Sciatic nerve (tissue), 2 donors: ENCODE measurements at places on chromosomes 3 and 15. TPM values are rescaled to one million over a fixed set of nuclear protein-coding genes. Genes with fewer than 3 reads are reported as not detected.
A peak's percentile ranks its signal among the peaks of the same experiment; 100 is the strongest.

- DNase-seq = no peak
Observed at GRCh38 chr3:171462224-171462623, 2.0 kb upstream of the TNIK start.

GRCh38 chr3:195063581-195064193 is 207.3 kb downstream of the XXYLT1 start:
- no peak for DNase-seq

GRCh38 chr3:116614795-116615362 is 94.7 kb upstream of the TUSC7 start:
- no peak for DNase-seq

DNA sequence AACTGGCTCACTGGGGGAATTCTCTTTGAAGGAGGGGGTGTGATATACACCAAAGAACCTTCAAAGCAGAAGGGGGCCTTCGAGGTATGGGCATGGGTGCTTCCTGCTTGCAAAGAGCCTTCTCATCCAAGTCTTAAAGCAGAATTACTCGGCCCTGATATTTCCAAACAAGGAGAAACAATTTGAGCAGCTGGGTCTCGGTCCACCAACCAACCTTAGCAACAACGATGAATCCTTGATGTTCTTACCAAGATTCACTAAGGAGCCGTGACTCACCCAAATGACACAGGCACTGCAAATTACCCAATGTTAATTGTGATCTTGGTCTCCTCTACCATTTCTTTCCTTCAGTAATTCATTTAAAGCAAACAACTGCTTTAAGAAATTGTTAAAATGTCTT is 7.7 kb downstream of the HOMER2 start:
- no peak for DNase-seq

DNA sequence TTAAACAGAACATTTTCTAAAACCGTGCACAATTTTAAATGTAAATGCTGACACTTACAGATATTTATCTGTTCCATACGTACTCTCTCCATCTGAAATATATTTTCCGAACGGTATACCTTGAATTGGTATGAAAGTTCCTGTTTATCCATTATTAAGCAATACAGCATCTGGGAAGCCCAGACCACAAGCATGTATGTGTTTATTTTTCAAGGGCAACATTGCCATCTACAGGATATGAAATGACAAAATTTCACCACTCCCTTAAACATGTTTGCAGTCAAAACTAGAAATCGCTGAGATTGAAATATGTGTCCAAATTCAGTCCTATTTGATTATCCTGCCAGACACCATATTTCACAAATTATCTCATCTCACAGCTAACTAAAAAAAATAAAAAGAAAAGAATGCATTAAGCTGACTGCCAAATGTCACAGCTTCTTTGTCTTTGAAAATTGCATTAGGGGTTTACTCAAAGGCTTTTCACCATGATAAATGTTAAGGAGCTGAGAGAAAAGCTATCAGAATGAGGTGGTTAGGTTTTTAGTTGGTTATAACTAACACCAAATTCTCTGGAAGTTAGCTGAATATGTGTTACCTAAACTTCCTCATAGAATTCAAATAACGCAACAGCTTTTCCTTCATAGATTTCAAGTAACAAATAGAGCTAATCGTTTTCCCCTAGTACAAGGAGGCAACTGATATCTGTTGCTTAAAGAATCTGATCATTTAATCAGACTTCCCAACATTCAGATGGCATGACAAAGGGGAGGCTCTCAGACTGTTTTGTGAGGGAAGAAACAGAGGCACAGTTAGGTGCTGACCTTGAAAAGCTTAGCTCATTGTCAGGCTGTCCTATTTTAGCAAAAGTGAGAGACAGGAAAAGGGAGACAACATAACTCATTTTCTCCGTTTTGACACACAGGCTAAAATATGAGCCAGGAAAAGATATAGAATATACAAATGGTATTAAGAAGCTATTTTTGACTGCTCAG is 533.1 kb downstream of the TBL1XR1 start:
- no peak for DNase-seq

- no peak for DNase-seq
Observed at GRCh38 chr3:150588027-150588830, 14.9 kb upstream of the SELENOT start.

DNA sequence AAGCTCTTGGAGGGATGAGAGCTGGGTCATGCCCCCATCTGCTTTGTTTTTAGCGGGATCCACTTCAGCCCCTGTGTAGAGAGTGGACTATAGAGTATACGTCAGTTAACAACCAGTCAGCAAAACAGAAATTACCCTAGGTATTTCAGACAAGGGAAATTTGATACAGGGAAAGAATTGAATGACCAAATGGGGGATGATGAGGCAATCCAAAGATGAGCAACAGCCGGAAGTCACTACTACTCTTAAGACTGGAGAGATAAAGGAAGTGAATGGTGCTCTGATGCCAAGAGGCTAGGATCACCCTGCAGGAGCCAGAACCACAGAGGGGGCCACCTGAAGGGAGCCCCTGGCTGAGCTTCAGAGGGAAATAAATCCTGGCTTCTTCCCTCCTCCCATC is 1.7 kb upstream of the GPR62 start:
- no peak for DNase-seq

DNA sequence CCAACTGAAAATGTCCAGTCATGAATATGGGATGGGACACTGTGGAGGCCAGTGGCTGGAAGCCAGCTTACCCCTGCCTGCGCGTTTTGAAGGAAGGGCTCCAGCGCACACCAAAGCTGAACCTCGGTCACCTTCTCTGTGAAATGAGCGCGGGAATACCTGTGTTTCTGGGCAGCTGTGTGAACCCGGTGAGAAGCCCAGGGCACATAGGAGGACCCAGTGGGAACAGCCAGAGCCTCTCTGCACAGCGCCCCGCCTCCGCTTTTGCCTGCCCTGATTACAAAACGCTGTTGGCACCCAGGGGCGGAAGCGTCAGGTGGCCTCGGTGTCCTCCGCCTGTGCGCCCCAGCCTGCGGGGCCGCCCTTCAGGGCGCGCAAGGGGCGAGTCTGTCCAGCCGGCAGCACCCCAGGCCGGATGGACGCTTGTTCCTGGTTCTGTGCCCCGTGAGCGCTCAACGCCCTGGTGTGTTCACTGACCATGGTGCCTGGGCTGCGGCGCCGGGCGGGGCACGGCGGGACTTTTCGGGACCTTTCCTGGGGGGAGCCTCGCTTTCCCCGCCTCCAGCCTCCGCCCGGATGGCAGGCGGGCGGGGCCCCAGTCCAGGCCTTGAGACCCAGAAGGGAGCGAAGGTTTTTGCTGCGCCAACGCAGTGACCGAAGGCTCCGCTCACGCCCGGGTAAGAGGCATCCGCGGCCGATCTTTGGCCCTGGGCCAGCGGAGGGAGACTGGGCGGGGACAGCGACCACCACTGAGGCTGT is at the start of gene SQOR:
TSS of gene SQOR (plus strand) at position 598 of the 759 bp plus-strand sequence. CDS start 23,895 bp downstream, outside the sequence.
- DNase-seq = peak; percentile 85

DNA sequence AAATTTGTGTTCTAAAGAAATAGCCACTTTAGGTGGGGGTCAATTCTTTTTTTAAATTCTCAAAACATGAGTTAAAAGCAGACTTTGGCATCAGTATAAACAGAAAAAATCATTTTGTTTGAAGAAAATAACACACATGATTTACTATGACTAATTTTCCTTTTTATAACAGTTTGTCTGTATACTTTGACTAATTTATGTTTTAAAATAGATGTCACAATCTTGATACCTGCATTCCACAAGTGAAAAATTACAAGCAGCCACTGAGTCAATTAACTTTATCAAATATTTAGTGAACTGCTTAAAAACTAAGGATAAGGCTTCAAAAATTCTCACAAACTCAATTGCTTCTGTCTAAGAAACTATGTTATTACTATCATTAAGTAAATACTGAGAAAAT is 235.0 kb downstream of the TBC1D5 start:
- DNase-seq = no peak

DNA sequence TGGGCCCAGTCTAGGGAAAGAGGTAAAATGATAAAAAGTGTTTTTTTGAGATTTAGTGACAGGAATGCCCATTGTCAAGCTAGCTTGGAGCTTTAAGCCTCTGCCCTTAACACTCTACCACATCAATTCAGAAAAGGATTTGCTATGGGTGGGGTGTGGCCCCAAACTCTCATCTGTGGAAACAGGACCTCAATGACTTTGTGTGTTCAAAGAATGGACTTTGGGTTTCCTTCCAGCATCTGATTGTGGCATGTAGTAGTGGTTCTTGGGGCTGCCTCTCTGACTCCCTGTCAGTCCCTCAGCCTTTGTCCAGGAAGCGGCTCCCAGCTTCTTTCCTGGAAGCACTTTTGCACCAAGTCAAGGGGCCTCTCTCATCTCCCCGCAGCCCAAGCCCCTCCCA is 56.1 kb downstream of the CCNL1 start:
- no peak for DNase-seq

DNA sequence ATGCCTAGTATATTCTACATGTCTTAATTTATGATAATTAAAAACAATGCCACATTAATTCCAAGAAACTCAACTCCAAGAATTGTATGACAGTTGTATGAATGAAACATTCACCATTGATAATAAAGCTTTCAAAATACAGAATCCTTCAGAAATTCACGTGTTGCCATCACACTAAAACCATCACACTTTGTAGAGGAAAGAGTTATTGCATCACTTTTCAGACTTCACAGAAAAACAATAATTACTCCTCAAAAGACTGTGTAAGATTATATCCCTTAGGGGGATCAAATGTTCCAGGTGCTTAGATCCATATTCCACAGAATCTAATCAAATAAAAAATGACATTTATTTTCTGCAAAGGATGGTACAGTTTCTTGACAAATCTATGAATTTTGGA is 85.0 kb downstream of the OSBPL10 start:
- DNase-seq = no peak

- DNase-seq = no peak
Observed at GRCh38 chr15:26037369-26037768, 174.2 kb upstream of the ATP10A start.

DNA sequence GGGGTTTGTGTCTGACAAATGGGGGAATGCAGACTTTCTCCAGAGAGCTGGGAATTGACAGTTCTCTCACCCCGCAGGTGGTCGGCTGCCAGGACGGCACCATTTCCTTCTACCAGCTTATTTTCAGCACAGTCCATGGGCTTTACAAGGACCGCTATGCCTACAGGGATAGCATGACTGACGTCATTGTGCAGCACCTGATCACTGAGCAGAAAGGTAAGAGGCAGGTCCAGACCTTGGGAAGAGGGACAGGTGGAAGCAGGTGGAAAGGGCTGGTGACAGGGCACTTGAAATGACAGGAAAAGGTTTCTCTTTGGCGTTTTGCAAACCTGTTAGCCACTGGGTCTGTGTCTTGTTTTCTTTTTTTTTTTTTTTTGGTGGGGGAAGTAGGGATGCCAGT is 36.6 kb downstream of the IFT122 start:
- DNase-seq = no peak

- DNase-seq = no peak
Observed at GRCh38 chr3:66989860-66990696, 8.0 kb upstream of the KBTBD8 start.

- DNase-seq = no peak
Observed at GRCh38 chr3:113773381-113773780, 26.5 kb downstream of the ATP6V1A start.

GRCh38 chr3:7744850-7745249 is 756.8 kb upstream of the LMCD1 start:
- DNase-seq = no peak

DNA sequence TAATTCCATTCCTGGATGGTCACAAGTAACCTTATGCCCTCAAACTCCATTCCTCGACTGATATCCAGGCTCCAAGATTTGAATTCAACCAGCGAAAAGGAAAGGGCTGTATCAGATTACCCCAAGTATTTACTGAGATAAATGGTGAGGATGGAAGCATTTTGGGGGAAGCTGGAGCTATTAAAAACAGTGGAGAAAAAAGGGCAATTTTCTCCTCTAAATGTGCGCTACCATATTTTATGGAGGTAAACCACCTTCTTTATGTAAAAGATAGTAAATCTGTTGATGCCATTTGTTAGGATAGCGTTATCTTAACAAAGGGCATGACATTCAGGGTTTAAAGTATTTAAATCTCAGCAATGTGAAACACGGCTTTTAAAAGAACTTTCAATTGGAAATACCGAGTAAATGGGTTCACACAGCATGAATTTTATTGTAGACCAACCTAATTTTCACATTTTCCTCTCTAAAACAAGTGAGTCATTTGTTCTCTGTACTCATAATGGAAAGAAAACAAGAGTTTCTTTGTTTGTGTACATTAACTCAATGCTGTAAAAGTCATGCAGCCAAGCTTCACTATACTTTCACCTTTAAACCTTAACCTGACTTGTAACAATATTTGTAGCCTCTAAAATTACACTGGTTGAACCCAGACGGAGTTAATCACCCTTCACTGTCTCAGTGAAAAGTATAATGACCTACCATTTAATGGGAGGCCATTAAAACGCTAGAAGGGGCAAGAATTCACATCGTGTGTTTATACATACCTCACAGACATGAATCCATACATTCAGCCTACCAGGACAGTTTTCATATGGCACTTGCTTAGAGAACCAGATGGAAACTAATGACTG is 773.4 kb downstream of the ROBO1 start:
- DNase-seq = no peak

- DNase-seq = peak; percentile 61
Observed at GRCh38 chr15:39172380-39173281, 408.2 kb upstream of the THBS1 start.

- DNase-seq = no peak
Observed at GRCh38 chr3:147422601-147423536, 13.7 kb downstream of the ZIC1 start.

DNA sequence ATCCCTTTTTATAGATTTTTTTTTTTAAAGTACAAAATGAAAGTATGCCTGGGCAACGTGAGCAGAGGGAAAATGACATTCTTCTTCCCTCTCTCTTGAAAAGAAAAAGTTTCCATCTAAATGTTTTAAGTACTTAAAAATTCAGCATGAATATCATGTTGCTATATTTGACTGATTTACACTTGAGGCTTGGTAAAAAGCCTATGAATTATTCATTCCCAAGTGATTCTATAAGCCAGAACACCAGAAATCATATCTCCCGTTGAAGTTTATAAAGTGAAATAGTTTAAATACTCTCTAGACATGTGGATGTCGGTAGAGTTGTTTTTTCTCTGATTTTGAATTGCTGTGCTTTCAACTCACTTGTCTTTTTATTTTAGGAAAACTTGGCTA is 276.2 kb upstream of the RARB start:
- DNase-seq = no peak

- no peak for DNase-seq
Observed at GRCh38 chr3:155262295-155262694, 31.2 kb downstream of the STRIT1 start.

DNA sequence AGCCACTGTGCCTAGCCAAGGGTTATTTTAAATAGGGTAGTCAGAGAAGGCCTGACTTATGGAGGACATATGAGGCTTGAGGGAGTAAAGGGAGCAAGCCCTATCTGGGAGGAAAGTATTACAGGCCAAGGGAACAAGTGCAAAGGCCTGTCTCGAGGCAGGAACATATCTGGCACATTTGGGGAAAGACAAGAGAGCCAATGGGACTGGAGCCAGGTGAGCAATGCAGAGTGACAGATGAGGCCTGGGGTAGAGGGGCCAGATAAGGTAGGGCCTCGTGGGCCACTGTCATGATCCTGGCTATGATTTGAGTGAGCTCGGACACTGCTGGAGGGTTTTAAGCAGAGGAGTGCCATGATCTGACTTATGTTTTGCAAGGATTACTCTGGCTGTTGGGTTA is 43.8 kb downstream of the DCP1A start:
- DNase-seq = no peak

Gene ATP2C1
- 76.9 TPM for total RNA-seq

Gene GOLGA8A
- 124 TPM for total RNA-seq

Gene PRR20G
- total RNA-seq = not detected

Gene DOCK3
- total RNA-seq = 6.2 TPM

Gene PLA2G4D
- total RNA-seq = not detected

Gene RASGRP1
- total RNA-seq = 1.2 TPM

Gene RNF7
- 62.8 TPM for total RNA-seq
